Smooth muscle cell of the pulmonary artery (primary cell): ENCODE measurements at places on chromosomes 7 and 10. TPM values are rescaled to one million over a fixed set of nuclear protein-coding genes. Genes with fewer than 3 reads are reported as not detected.

Gene VWA2
- not detected in 2 replicates for total RNA-seq

Gene PPP1R3C
- 195 and 201 TPM in 2 replicates for total RNA-seq

Gene PDE6C
- total RNA-seq = not detected in 2 replicates

Gene VPS41
- total RNA-seq = 65.7 and 93.6 TPM in 2 replicates

Gene PKD2L1
- not detected in 2 replicates for total RNA-seq

Gene BMPER
- 18.8 and 40.1 TPM in 2 replicates for total RNA-seq

Gene IL2RA
- total RNA-seq = not detected in 2 replicates
